AG08396 (cell line): ENCODE measurements at places on chromosomes 2 and 18.
A peak's percentile ranks its signal among the peaks of the same experiment; 100 is the strongest.

DNA sequence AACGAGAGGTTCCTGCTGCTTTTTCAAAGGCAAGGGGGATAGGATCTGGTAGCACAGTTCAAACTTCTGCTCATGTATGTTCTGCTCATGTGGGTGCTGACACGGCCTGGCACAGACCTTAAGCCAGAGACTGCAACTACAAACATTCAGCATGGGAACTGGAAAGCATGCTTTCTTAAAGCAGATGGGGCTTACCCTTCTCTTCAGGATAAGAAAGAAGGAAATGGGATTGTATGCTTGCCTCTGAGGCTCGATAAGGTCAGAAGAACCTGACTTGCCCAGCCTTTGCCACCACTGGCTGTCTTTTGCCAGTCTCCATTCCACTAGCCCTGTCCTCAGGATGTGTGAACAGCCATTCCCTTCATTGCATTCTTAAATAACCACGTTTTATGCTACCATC is 10.7 kb downstream of the DOCK10 start:
- no peak for DNase-seq

GRCh38 chr18:5031216-5031615 is 165.8 kb downstream of the AKAIN1 start:
- no peak for DNase-seq

GRCh38 chr2:215504547-215504946 is 68.7 kb upstream of the FN1 start:
- DNase-seq = no peak

GRCh38 chr2:219513787-219514186 is 495 bp upstream of the ASIC4 start:
- no peak for DNase-seq

- DNase-seq = no peak
Measured at GRCh38 chr2:85684380-85684779, 9.8 kb upstream of the GNLY start.

DNA sequence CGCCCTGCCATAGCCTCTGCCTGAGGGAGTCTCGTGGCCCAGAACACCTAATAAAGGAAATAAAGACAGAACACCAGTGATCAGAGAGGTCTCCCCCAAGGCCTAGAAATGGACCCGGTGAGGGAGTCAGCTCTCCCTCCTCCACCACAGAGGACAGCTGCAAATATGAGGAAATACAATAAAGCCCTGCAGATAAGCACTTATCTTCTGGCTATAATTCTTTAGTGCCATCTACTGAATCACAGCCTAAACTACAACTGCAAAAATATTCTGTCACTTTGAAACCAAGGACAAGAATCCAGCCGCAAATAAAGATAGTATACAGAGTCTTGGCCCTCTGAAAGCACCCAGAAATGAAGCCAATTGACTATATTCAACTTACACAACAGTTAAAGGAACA is 42.4 kb upstream of the TACR1 start:
- no peak for DNase-seq

GRCh38 chr2:11672407-11672806 is 2.4 kb upstream of the NTSR2 start:
- no peak for DNase-seq

DNA sequence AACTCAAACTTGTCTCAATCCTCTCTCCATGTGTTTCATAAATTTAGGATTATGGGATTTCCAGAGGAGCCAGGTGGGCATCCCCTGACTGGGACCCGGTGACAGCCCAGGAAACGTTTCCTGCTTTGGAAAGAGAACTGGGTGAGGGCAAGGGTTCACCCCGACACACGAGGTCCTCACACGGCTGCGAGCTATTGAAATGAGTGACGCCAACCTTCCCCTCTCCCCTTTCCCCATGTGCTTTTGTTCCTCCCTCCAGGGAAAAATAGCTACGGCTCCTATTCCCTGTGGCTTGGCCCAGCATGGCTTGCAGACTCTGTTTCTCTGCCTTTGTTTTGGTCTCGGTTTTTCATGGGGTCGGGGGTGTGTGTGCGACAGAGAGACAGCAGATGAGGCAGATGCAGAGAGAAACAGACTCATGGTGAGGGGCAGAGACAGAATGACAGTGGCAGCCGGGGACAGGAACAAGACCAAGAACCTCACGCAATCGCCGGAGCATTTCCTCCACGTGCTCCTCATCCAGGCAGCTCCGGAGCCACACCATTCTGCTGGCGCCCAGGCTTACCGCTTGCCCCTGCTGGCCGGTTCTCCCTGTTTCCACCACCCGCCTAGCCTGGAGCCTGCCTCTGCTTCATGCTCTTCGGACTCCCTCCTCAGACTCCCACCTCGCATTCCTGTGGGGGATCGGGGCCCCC is 238.5 kb downstream of the DYSF start:
- DNase-seq = no peak

- DNase-seq = peak; percentile 16
Measured at GRCh38 chr2:102703748-102704147, 58.1 kb upstream of the TMEM182 start.

DNA sequence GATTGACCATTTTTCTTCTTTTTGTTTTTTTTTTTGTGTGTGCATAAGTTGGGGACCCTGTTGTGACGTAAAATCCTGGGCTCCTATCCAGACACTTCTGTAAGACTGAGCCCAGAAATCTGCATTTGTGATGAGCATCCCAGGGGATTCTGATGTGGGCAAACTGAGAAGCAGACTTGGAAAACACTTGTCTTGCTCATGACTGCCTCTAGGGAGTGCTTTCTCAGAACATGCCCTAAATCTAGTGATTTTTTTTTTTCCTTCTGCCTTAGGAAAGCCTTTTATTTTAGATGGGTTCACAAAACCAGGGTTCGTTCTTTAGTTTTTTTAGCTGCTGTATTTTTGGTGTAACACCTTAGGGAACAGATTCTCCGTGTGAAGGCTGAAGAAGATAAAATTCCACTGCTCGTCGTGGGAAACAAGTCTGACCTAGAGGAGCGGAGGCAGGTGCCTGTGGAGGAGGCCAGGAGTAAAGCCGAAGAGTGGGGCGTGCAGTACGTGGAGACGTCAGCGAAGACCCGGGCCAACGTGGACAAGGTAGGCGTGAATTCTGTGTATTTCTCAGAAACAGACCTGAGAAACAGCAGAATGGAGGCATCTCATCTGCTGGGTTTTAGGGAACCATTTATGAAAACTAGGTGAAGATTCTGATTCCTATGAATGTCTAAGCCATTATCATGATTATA is 36.7 kb downstream of the RALB start:
- no peak for DNase-seq

GRCh38 chr18:22387787-22388186 is 29.9 kb downstream of the CTAGE1 start:
- DNase-seq = no peak

DNA sequence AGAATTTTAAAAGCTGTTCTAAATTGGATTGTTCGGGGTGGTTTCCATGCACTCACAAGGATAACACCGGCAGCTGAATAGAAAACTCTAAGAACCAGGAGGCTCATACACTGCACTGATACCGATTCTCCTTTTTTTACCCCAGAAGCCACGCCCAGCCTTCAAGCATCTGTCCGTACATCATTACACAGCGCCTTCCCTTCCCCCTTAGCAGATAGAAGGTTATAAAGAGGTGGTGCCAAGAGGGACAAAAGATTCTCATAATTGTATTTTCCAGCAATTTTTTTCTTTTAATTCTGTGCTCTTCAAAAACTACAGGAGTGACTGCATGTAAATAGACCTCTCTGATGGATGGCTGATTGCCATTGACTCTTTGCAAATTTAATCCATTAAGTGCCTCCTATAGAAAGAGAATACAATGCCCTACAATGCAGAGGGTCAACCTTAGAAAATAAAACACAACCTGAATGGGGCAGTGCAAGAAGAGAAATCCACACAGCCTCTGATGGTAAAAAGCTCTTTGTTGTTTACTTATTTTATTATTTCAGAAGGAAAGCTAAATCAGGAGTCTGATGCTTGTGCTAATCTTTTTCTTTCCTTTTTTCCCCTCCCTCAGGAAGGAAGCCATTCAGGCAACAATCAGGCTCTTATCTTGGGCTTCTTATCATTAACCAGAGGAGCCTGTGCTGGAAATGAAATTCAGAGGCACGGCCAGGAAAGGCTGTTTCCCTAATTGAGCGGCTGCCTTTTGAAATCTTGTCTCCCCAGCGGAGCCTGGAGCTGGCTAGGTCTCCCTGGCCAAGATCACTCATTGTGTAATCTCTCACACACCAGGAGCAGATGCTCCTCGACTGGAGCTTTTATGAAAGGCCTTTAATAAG is 198.9 kb upstream of the NABP1 start:
- DNase-seq = peak; percentile 25

DNA sequence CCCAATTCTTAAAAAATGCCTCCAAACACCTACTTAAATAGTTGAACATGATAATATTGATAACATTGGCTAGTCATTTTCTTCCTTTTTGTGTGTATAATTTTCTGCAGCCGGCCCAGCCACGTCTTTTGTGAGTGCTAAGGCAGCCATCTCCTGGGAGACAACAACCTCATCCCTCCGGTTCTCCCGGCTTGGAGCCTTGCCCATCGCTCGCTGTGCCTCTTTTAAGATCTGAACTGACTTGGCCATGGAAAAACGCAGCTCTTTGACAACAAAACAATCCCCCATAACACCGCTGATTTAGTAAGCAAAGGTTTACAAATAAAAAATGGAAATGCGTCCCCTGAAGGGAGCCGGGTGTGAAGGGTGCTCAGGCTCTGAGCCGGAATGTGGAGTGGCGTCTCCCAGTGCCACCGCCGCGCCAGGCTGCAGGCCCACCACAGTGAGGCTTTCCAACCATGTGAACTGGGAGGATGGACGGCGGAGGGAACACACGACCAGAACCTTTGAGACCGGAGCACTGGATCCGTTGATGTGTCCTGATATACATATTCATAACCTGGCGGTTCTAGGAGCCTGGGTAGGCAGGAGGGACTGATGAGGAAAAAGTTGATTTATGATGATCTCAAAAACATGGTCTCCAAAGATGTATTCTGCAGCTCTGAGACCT is 87.4 kb downstream of the SMIM21 start:
- no peak for DNase-seq

- peak; percentile 40 for DNase-seq
Measured at GRCh38 chr2:132448771-132449170, 32.2 kb downstream of the GPR39 start.

DNA sequence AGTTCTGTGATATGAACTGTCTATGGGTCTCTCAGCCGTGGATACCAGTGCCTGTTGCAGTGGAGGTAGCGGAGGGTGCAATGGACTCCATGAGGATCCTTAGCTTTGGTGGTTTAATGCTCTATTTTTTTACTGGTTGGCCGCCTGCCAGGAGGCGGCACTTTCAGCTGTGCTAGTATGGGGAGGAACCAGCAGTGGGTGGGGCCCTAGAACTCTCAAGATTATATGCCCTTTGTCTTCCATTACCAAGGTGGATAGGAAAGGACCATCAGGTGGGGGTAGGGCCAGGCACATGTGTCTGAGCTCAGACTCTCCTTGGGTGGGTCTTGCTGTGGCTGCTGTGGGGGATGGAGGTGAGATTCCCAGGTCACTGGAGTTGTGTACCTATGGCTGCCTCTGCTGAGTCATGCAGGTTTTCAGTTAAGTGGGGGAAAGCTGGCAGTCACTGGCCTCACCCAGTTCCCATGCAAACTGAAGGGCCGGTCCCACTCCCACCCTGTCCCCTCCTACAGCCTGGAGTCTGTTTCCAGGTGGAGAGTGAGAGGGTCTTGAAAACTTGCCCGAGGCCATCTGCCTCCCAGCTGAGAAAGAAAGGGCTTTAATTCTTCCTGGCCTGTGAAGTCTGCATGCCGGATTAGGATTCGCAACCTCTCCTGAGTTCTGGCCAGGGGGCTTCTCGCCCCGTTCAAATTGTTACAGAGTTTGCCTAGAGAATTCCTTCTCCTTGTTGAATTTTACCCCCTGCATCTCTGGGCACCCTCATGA is 14.5 kb downstream of the KCNS3 start:
- no peak for DNase-seq

DNA sequence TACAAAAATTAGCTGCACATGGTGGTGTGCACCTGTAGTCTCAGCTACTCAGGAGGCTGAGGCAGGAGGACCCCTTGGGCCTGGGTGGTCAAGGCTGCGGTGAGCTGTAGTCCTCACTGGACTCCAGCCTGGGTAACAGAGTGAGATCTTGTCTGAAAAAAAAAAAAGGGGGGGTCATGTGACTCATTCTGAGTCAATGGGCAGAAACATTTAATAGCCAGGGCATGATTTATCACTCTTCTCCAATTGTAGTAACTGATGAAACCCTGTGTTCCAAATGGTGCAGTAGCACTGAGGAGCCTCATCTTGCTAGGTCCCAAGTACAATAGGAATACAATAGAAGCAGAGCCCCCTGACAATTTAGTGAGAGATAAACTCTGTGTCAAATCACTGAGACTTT is 78.9 kb upstream of the CCDC68 start:
- DNase-seq = no peak

DNA sequence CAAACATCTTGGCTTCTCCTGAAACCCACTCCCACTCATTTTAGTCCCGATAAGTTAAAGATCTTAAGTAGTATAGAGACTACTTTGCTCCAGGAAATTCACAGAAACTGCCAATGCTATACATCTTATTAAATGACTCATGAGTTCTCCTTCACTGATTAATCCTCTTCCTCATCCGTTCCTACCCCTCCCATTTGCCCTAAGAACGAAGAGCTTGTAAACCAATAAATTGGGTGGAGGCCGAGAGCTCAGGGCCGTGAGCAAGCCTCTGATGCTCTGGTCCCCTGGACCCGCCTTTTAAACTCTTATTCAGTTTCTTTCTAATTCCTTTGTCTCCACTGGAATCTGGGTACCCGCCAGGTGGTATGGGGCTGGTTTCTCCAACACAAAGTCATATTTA is 68.6 kb downstream of the METTL8 start:
- no peak for DNase-seq

GRCh38 chr18:26181343-26181826 is 44.9 kb upstream of the TAF4B start:
- no peak for DNase-seq

- DNase-seq = no peak
Measured at GRCh38 chr2:161146209-161146775, 13.9 kb upstream of the TANK start.

DNA sequence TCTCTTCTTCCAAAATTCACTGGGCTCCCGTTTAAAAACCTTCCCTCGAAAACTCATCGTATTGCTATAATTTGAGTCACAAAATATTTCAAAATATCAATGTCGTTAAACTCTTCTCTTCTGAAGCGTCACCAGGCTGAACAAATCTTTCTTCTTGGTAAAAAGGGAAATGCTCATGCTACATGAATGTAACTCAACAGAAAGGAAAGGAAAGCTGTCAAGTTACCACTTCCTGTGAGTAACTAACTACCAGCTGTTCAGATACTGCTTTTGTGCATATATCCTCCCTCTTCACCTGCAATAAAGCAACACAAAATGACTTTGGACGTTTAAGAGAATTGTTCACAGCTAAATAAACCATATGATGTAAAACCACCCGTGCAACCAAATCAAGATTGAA is 95.4 kb downstream of the DOCK10 start:
- DNase-seq = no peak
